GM19239 (cell line): ENCODE measurements at places on chromosomes 3 and 15.

GRCh38 chr3:161406594-161407555 is 35.6 kb upstream of the SPTSSB start:
- DNase-seq, result no peak

DNA sequence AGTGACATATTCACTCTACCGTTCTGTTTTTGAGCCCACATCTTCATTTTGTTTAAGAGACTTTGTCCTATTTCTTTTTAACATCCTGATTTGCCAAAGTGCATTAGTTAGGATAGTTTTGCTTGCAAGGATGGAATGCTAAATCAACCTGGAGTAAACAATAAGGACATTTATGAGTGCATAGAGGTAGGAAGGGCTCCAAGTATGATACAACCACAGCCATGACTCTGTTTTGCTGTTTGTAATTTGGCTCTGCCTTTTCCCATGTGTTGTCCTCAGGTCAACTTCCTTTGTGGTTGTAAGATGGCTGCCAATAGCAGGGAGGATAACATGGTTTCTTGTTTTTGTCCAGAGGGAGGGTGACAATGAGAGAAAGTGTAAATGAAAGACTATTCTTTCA is 66.4 kb upstream of the GOLIM4 start:
- no peak for DNase-seq

DNA sequence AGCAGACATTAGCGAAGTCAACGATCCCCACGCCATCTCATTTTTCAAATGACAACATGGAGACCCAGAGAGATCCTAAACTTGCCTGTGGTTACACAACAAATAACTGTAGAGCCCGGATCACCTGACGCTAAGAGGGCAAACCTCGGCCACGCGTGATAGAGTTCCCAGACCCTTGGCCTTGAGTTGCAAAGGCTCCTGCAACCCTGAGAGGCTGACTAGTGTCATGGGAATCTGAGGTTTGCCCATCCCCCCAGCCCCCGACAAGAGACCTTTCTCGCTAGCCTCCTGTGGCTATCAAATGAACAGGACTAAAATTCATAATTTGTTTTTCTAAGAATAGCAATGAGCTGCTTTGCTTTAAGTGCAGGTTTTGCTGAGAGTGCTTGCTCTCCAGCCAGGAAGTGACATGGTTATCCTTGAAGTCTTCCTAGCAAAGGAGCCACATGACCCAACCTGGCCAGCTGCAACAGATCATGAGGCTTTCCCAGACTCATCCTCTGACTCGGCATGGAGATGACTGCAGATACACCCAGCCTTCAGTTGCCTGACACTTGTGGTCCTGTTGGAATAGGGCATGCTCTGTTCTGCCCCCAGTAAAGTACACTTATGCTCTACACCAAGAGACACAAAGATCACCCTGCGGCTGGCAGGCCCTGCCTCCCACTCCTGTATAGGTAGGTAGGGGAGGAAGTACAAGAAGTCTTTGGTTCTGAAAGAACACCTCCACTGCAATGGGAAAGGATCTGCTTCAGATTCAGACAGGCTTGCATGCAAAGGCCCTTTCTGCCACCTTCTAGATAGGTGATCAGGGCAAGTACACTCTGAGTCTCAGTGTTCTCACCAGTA is 36.0 kb downstream of the MCF2L2 start:
- DNase-seq, result no peak

GRCh38 chr3:168722091-168722490 is 626.4 kb upstream of the GOLIM4 start:
- no peak for DNase-seq

GRCh38 chr3:111577798-111578685 is 17.1 kb downstream of the ZBED2 start:
- no peak for DNase-seq

- DNase-seq, result no peak
Observed at GRCh38 chr3:129829640-129830039, 63.9 kb downstream of the TMCC1 start.

DNA sequence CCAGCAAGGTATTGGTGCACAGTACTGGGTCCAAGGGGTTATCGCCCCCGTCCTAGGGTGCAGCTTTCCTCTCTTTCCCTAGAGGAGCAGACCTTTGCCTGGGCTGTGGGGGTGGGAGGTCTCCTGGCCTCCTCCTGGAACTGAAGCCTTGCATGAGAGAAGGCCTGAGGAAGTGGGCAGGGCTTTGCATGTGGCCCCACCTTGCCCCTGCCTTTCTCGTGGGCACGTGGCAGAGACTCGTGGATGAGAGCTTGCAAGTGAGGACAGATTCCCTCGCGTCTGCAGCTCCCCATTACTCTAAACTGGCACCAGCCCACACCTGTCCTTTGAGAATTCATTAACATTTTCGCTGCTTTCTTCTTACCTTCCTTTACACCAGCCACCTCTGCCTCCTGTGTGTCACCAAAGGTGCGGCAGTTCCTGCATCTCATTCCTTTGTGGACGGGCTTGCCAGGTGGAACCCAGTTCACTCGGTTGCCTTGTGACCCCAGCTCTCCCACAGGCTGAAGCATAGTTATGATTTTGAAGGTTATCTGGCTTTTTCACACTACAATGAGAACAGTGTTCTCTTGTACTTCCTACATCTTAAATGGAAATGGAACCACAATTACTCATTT is 40.9 kb upstream of the NR2C2 start:
- no peak for DNase-seq

DNA sequence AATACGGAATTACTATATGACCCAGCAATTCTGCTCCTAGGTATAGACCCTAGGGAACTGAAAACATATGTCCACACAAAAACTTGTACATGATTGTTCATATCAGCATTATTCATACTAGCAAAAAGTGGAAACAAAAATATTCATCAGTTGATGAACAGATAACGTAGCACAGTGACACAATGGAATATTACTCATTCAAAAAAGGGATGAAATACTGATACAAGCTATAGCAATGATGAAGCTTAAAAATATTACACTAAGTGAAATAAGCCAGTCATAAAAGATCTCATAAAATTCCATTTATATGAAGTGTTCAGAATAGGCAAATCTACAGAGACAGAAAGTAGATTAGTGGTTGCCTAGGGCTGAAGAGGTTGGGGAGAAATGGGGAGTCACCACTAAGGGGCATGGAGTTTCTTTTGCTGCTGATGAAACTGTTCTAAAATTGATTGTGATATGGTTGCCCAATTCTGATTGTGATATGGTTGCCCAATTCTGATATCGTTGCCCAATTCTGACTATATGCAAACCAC is 10.5 kb downstream of the C15orf61 start:
- DNase-seq, result no peak
